ENCODE measurements at places on chromosomes 1 and 21. TPM values are rescaled to one million over a fixed set of nuclear protein-coding genes. Genes with fewer than 3 reads are reported as not detected.

AK5 gene
- total RNA-seq: 2.6 TPM

GRCh38 chr1:44436401-44437106 is 31.5 kb downstream of the RNF220 start:
- DNase-seq: no peak

CFHR5 gene
- total RNA-seq: not detected

CDC20 gene
- 251 TPM for total RNA-seq

APOBEC4 gene
- total RNA-seq: not detected

GPR52 gene
- total RNA-seq: 0.33 TPM

Data from H9 (cell line).